Neuronal stem cell (in vitro differentiated cells): ENCODE measurements at places on chromosomes 16 and 17.

GRCh38 chr16:64167936-64168335, 953.9 kb downstream of the CDH11 start:
- H3K36me3 ChIP-seq = no peaks in the 10 kb centered on the region
- no peak overlapping the region for H3K27ac ChIP-seq
- H3K4me3 ChIP-seq = no peak overlapping the region
- no peaks in the 10 kb centered on the region for H3K4me1 ChIP-seq

- H3K27me3 ChIP-seq = no peaks in the 10 kb centered on the region
- H3K4me3 ChIP-seq = no peak overlapping the region
- H3K27ac ChIP-seq = no peak overlapping the region
- no peaks in the 10 kb centered on the region for H3K36me3 ChIP-seq
- no peaks in the 10 kb centered on the region for H3K4me1 ChIP-seq
Measured at GRCh38 chr16:75679366-75679765, 2.6 kb upstream of the CPHXL2 start.

DNA sequence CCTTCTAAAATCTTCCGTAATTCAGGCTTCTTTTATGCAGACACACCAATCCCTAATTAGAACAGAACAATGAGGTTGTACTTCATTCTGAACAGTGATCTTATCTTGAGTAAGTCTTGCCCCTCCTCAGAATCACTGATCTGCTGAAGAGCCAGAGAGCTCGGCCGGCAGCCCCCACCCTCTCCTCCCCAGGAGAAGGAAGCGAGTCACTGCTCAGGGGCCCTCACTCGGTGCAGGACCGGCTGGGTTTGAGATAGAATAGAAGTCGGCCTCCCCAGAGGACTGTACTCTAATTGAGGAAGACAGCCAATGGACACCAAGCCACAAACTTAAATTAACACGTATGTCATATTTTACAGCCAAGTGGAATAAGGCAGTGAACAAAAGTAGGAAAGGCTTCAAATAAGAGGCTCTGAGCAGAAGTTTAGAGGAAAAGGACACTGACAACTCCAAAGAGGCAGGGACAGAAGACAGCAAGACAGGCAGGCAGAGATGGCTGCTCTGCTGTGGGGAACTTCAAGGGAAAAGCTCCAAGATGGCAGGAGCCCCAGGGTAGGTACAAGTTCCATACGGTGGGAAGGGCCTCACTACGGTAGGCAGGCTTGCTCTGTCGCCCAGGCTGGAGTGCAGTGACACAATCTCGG, 18.6 kb downstream of the CREBBP start:
- DNase-seq = no peak
- H3K27ac ChIP-seq = no peak overlapping the region
- peaks cover 10% of the 10 kb centered on the region for H3K36me3 ChIP-seq

GRCh38 chr17:10295728-10296343, 77.0 kb downstream of the MYH13 start:
- peak; percentile 62 for DNase-seq
- no peak overlapping the region for H3K4me3 ChIP-seq
- H3K27ac ChIP-seq = no peak overlapping the region
- no peaks in the 10 kb centered on the region for H3K27me3 ChIP-seq
- no peaks in the 10 kb centered on the region for H3K4me1 ChIP-seq

DNA sequence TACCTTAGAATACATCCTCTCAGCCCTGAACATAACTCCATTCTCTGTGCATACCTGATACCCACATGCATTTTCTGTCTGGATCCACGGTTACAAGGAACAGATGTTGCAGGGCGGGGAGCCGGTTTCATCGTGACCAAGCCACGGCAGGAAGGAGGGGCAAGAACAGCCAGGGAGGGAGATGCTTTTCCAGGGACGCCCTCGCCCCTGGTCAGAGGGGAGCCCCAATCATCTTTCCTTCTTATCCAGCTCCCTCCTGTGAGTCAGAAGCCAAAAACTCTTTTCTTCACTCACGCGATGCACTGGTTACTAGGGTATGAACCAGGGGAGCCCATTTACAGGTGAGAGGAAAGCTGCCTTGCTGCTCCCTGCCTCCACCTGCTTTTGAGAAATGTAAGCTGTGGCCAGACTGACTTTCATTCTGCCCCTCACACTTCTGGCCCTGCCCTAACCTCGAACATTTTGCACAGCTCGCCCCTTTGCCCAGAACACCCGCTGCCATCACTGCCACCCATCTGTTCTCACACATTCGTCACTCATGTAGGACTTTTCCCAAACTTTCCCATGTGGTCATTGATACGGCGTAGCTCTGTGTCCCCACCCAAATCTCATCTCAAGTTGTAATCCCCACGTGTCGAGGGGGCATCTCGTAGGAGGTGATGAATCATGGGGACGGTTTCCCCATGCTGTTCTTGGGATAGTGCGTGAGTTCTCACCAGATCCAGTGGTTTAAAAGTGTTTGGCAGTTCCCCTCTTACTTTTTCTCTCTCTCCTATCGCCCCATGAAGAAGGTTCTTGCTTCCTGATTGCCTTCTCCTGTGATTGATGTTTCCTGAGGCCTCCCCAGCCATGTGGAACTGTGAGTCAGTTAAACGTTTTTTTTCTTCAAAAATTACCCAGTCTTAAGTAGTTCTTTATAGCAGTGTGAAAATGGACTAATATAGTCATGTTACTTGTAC, 20.5 kb downstream of the FOXL1 start:
- no peak overlapping the region for H3K27ac ChIP-seq
- no peaks in the 10 kb centered on the region for H3K36me3 ChIP-seq
- H3K4me1 ChIP-seq = no peaks in the 10 kb centered on the region
